Activated T-cell treated with anti-CD3 and anti-CD28 coated beads, Interleukin-2, amount 50 U/mL, for 72 hours (primary cell): ENCODE measurements at places on chromosomes 2 and 18.

DNA sequence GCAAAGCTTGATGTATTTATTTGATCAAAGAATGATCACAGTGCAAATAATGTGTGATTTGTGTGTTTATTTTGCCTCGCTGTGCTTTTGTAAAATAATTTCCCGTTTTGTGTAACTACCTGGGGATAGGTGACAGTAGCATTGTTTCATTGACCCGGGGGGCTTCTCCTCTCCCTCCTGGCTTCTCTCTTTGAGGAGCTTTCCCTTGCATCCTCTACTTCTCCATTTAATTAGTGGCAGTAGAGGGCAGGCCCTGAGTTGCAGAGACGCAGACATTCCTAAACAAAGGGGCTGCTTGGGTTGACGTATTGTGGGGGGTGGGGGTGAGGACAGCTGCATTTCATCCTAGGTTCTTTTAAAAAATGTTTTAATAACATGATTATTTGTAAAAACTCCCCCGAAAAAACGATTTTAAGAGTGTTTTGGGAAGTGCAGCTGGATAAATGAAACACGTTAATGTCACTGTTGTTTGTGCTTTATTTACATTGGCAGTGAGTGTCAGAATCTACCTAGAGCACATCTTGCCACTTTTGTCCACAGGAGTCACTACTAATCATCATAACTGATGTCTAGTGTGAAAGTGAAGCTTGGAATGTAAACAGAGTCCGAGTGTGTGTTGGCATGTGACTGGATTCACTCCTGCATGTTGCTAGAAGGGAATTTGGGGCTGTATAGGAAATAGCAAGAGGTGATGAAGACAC, 2.2 kb downstream of the NEDD4L start:
- no peak for DNase-seq

GRCh38 chr2:158046121-158046880, 55.4 kb upstream of the UPP2 start:
- no peak for DNase-seq

- DNase-seq = no peak
Observed at GRCh38 chr2:64839844-64840243, 149.4 kb upstream of the SLC1A4 start.

DNA sequence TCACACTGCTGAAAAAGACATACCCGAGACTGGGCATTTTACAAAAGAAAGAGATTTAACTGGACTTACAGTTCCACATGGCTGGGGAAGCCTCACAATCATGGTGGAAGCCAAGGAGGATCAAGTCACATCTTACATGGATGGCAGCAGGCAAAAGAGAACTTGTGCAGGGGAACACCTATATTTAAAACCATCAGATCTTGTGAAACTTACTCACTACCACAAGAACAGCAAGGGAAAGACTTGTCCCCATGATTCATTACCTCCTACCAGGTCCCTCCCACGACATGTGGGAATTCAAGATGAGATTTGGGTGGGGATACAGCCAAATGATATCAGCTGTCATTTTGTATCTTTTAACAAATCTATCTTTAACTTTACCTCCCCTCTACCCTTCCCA, 251.1 kb upstream of the RASGRP3 start:
- no peak for DNase-seq

GRCh38 chr18:28438381-28438780, 261.5 kb upstream of the CDH2 start:
- DNase-seq = no peak

- peak; percentile 59 for DNase-seq
Observed at GRCh38 chr18:76658627-76659026, 163.6 kb upstream of the ZNF516 start.

DNA sequence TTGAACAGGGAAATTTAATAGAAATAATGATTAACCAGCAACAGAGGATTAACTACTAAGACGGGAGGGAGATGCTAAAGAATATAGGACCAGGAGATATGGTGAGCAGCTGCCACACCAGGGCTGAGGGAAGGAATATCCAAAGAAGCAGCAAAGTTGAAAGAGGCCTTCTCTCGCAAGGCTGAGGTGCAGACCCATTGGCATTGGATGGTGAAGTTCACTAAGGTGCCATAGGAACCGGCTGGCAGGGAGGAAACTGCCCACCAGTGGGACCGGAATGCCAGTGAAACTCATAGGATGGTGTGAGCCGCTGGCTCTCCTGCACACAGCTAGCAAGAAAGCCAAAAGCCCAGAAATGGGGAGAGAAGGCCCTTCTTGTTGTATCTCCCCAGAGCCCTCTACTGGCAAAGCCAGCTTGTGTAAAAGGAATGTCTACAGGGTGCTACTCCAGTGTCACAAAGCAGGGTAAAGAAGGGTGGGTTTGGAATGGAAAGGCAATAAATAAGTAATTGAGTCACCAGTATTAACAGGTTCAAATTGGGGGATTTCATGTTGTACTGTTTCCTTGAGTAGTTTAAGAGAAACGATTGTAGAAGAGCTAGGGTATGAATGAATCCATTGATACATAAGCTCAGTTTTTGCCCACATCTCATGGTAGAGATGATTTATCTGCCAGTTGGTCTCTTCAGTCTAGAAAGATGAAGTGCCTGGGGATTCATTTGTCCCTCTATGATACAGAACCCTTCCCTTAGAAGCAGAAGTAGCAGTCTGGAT, 36.0 kb downstream of the FARP2 start:
- DNase-seq = no peak

DNA sequence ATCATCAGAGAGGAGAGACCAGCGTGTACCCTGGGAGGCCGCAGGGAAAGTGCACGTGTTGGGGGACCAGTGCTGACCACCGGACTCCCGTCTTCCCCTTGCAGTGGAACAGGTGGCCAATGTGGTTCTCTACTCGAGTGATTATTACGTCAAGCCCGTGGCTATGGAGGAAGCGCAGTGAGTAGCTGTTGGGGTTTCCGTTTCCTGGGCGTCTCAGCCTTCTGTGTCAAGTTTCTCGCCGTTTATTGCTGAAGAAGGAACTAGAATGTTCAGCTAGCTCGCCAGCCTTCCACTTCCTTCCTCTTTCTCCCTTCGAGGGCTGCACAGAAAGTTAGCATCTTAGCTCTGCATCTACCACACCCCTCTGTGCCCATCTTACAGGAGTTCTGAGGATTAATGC, 22.8 kb upstream of the DGKD start:
- DNase-seq = peak; percentile 72

DNA sequence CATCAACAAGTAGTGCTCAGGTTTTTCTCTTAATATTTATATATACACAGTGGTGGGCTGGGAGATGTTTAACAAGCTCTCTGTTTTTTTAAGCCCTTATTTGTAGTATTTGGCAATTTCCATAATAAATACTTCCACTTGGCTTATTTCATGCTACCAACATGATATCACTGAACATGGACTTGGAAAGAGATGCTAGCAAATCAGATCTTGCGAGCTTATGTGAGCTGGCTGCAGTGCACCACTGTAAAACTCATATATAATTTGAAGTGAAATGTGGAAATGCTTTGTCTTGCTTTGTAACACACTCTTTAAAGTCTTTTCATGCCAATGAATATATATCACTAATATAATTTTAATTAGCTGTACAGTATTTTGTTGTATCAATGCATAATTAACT, 155.7 kb downstream of the ALK start:
- DNase-seq = no peak

GRCh38 chr2:234374150-234374508, 122.8 kb downstream of the ARL4C start:
- DNase-seq = no peak

- no peak for DNase-seq
Observed at GRCh38 chr18:63229971-63230370, 89.6 kb downstream of the BCL2 start.

GRCh38 chr2:130790804-130791616, 35.7 kb downstream of the AMER3 start:
- no peak for DNase-seq

DNA sequence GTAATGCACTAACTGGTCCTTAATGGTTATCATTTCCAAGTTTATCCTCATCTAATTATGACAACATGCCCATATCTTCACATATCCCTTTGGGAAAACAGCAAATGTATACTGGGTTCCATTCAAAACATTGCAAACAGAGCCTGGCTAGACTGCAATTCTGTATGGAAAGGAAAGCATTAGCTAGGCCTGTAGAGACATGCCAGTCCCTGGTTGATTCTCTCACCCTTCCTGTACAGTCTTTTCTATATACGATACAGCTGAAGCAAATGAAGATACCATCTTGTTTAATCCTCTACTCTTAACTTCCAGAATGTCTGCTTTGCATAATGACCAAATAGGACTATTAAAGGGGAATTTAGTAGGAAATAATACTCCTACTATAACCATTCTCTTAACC, 294.4 kb upstream of the MC4R start:
- no peak for DNase-seq

GRCh38 chr2:9637330-9637729, 6.5 kb upstream of the YWHAQ start:
- no peak for DNase-seq

DNA sequence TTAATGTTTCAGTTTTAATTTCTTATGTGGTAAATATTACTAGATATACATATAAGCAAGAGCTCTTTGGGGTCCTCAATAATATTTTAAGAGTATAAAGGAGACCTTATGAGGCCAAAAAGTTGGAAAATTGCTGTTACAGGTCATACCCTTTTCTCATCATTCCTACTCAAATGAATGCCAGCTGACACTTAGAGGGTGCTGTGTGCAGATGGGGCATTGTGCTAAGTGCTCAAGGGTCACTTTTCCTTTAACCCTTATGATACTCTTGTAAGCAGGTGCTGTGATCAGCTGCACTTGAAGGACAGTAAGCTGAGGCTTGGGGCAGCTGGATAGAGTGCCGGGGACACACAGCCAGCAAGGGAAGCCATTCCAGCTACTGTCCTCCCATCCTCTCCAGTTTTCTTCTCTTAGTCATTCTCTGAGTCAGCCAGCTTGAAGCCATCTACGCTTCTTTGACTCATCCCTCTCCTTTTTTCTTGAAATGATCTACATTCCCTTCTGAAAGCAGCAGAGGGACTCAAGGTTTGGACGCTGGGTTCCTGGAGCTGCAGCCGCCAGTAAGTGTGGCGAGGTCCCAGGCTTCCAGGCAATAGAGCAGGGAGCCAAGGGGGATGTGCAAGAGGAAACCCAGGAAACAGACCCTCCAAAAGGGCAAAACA, 42.0 kb upstream of the CREB1 start:
- DNase-seq = no peak

DNA sequence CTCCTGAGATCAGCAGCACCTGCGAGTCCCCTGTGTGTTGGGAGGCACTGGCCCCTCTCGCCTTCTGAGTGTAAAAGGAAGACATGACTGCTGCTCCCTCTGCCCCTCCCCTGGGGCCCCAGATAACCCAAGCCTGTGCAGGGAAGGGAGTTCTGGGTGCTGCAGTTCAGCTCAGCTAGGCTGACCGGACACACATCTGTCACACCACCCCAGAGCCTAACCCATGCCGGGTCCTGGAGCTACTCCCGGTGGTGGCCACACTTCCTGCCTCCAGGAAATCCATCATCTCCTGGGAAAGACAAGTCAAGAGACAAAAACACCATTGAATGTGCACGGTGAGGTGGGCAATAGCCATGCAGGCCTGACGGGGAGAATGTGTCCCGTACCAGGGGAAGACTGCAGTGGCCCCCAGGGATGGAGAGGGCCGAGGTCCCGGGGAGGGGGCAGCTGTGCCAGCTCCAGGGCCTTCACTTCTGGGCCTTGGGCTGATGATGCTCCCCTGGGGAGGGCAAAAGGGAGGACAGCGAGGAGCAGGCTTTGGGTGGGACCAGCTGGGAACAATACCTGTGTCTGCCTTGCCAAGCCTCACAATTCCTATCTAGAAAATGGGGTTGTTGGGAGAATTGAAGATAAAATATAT, 210.6 kb downstream of the TFCP2L1 start:
- no peak for DNase-seq

DNA sequence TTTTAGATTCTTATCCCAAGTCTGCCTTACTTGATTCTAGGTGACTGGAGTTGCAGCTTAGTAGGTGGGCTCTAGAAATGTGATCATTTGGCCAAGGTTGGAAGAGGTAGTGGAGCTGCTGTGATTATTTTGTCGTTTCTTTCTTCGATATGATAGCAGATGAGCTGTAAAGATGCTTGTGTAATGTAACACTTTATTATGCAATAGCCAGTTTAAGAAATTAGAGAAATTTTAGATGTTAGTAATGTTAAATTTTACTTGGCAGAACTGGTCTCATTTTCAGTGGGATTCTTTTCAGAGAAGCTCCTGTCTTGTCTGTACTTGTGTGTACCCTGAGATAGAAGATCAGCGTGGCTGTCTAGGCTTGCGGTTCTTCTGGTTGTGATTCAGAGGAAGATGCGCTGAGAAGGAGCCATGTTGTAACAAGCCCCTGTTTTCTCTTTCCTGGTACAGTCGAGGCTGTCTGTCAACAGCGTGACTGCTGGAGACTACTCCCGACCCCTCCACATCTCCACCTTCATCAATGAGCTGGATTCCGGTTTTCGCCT, 9.3 kb downstream of the TSN start:
- no peak for DNase-seq

GRCh38 chr18:54606835-54607212, 15.8 kb downstream of the DYNAP start:
- DNase-seq = no peak

GRCh38 chr2:230124235-230124634, 55.5 kb upstream of the SLC16A14 start:
- DNase-seq = no peak

- DNase-seq = no peak
Observed at GRCh38 chr2:20052861-20053281, 1.4 kb upstream of the LAPTM4A start.

DNA sequence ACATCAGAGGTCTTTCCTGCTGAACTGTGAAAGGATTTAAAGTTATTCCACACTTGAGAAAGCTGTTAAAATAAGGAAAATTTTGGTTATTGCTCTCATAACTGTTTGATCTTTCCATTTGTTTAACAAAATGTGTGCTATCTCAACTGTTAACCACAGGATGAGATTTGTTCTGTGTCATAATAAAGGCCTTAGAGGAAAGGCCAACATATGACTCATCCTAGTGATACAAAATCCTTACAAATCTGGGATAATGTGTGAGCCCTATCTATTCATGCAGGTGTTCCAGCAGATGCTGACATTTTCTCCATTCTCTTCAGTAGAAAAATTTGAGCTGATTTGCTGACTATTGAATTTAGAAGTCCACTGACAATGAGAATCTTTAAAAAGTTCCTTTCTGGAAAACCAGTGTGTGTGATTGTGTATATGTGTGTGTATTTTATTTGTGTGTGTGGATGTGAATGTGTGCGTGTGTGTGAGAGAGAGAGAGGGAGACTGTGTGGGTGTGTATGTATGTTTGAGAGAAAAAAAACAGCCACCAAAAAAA, 1111.9 kb upstream of the GYPC start:
- no peak for DNase-seq

GRCh38 chr18:48959921-48960920, 9.5 kb upstream of the SMAD7 start:
- no peak for DNase-seq
